H7 (cell line): ENCODE measurements at places on chromosomes 5 and 9. TPM values are rescaled to one million over a fixed set of nuclear protein-coding genes. Genes with fewer than 3 reads are reported as not detected.

The WASHC1 gene
- 16.8 and 17.3 TPM in 2 replicates for total RNA-seq

The ADAMTS2 gene
- 1.7 and 2.2 TPM in 2 replicates for total RNA-seq

The ROR2 gene
- total RNA-seq = 19.4 and 40.0 TPM in 2 replicates

The NUDT12 gene
- 22.8 and 31.4 TPM in 2 replicates for total RNA-seq

The LECT2 gene
- total RNA-seq = not detected in 2 replicates

The ZNF483 gene
- 50.3 and 62.9 TPM in 2 replicates for total RNA-seq

The MRRF gene
- total RNA-seq = 26.2 and 36.2 TPM in 2 replicates

The CRHBP gene
- 1.00 and 2.3 TPM in 2 replicates for total RNA-seq

The SLCO6A1 gene
- 0.11 TPM in 1 of 2 replicates, not detected in the other for total RNA-seq

The NLN gene
- total RNA-seq = 121 and 129 TPM in 2 replicates

The PDE6A gene
- not detected in 2 replicates for total RNA-seq
